ENCODE measurements at places on chromosomes 12 and 14.

DNA sequence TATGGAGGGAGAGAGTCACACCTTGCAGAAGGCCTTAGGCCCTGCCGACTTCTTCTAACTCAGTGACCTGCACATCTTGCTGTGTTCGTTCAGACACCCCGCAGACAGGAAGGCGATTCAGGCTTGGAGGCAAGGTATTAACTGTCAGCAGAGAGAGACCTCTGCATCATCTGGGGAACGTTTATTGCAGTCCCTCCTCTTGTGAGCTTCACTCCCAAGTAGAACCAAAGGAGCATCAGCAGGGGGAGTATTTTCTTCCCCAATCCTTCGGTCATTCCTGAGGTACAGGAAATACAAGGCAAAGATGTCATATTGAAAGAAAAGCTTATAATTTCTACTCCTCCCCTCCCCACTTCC is 217.9 kb downstream of the CRADD start:
- DNase-seq = no peak

- no peak for DNase-seq
Measured at GRCh38 chr12:20211981-20212421, 156.3 kb upstream of the PDE3A start.

- no peak for DNase-seq
Measured at GRCh38 chr12:24803430-24804245, 145.3 kb downstream of the BCAT1 start.

DNA sequence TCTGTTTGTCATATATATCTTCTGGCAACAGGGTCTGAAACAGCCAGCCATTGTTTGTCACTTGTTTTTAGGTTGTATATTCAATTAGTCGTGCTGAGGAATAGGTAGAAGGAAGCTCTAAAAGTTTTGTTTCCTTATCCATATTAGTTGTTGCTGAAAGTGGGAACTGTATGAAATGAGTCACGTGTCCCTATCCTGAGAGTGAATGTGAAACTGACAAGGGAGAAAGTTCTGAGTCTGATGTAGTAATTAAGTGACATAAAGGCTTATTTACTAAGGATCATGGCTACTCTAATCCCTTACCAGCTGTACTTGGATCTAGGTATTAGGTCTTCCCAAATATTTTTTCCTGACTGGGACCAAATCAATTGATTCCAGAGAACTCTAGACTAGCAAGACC is 16.4 kb downstream of the FAM234B start:
- no peak for DNase-seq

Measured in stimulated activated CD4-positive, alpha-beta T cell treated with anti-CD3 and anti-CD28 coated beads, TNF-alpha, amount 100 ng/mL, for 1 hour (primary cell).